COLO829 (cell line): ENCODE measurements at places on chromosomes 11 and 22.

DNA sequence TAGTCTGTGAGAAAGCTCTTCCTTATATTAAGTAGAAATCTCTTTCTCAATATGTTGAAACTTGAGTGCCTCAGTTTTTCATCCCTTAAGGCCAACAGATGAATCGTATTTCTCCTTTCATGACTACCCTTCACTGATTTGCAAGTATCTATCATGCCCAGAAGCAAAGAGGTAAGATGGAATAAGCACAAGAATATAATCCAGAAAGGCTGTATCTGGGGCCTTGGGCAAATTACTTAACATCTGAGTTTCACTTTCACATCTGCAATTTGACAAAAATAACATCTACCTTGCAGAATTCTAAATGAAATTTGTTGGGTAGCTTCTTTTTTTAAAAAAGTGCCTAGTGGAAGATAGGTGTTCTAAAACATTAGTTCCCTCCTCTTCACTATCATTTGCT is 552.4 kb upstream of the ANO5 start:
- no peak for DNase-seq

- no peak for DNase-seq
These were observed 729 bp upstream of the CHKB start for GRCh38 chr22:50583294-50583861.

- DNase-seq, result no peak
These were observed 10.5 kb downstream of the GRK2 start for GRCh38 chr11:67276781-67277230.

- DNase-seq, result no peak
These were observed 37.2 kb upstream of the NAV2 start for GRCh38 chr11:19675397-19675796.

- no peak for DNase-seq
These were observed 11.6 kb downstream of the PANX1 start for GRCh38 chr11:94140154-94140655.

- no peak for DNase-seq
These were observed 61.9 kb downstream of the MTNR1B start for GRCh38 chr11:93031386-93031785.

GRCh38 chr11:116207019-116207418 is 565.8 kb downstream of the BUD13 start:
- DNase-seq, result no peak

DNA sequence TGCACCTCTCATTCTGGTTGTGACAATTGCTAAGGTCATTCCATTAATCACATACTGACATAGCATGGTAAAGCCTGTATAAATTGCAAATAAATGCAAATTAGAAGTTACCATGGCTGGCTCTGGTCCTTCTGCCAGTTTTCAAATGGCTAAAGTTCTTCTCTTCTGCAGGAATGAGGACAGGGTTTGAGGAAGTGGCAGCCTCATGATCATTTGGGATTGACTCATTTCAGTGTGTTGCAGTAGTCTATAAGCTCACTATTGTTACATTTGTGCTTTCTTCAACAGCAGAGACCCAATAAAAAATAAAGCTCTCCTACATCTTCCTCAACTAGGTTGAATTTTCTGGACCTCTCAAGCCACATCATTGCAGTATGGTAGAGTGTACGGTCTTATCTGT is 60.3 kb downstream of the NECTIN1 start:
- no peak for DNase-seq

DNA sequence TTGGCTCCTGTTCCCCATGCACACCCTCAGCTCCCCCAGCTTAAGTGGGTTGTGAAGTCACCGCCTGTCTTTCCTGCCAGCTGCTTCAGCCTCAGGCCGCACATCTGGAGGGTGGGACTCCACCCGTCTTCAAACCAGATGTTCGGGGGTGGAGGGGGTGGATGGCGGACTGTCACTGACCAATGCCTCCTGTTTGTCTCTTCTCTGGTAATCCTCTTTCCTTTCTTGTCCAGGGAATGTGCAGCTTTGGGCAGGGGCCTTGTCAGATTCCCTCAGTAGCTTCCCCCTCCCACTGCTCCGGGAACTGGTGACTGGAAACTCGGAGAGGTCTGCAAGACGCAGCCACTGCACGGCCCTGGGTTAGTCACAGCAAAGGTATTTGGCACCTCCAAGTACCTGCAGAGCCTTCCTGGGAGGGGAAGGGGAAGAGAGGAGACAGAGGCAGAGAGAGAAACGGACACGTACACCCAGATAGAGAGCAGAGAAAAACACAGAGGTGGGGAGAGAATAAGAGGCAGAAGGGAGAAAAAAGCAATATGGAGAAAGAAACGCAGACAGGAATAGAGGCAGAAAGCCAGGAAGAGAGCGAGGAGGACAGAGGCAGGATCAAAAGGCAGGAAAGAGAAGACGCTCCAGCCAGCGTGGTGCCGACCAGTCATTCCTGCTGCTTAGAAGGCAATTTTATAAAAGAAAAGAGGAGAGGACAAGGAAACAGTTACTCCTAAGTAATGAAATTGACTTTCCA is 56.1 kb upstream of the TIMP3 start:
- DNase-seq, result no peak

DNA sequence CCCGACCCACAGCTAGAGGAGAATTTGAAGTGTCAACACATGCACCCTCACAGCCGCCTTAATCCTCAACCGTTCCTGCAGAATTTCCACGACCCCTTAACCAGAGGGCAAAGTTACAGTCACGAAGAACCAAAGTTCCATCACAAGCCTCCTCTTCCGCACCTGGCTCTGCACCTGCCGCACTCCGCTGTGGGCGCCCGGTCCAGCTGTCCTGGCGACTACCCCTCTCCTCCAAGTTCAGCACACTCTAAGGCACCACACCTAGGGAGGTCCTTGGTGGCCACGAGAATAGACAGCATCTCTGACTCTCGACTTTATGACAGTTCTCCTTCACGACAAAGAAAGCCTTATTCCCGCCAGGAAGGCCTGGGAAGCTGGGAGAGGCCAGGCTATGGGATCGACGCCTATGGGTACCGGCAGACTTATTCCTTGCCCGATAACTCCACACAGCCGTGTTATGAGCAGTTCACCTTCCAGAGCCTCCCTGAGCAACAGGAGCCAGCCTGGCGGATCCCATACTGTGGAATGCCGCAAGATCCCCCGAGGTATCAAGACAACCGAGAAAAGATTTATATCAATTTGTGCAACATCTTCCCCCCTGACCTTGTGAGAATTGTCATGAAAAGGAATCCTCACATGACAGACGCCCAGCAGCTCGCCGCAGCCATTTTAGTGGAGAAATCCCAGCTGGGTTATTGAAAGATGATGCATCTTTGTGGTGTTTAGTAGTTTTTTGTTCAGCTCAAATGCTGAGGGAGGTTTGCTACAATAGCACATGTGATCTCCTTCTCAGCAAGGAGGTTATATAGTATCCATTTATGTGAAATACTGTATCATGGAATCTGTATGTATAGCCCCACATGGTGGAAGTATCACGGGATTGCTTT is 72.1 kb downstream of the ZC3H12C start:
- DNase-seq, result no peak

GRCh38 chr22:46979506-46979905 is 217.1 kb downstream of the TBC1D22A start:
- DNase-seq, result no peak

DNA sequence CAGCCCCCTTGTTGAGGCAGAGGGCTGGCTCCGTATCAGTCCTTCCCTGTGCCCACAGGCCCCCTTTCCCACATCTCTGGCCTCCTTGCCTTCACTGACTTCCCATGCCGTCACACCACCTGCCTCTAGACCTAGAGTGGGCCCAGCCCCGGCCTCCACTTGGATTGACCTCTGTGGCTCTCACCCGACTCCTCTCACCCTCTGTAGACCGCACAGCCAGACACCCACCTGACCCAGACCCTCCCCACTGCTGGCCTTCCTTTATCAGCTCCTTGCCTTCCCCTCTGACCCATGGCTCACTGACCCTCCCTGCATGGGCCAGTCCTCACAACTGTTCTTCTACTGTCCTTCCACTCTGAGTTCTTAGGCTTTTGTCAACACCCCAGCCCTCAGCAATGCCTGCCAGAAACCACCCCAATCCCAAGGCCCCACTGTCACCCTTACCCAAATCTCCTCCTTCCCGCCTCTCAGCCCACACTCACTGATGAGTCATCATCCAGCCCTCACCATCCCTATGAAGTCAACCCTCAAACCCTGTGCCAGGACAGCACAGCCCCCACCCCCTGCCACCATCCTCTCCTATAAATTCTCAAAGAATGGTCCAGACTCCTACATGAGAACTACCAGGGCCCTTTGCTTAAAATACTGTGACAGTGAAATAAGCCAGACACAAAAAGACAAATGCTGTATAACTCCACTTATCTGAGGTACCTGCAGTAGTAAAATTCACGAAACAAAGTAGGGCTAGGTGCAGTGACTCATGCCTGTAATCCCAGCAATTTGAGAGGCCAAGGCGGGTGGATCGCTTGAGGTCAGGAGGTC is 53.4 kb downstream of the SCGB1A1 start:
- DNase-seq, result no peak

DNA sequence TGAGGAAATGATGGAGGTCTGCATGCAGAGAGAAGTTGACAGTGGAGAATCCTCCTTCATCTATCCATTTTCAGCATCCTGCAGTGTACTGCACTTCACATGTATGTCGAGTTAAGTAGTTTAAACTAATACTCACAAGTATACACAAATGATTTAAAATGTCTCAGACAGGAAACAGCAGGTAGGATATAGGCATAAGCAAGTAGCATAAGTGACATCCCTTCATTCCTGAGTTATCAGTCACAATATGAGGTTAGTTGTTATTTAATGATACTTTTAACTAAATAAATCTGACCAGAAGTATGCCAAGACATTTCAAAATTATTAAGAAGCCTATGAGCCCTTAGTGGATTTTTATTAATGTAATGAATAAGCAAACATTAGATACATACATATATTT is 37.4 kb downstream of the MTMR2 start:
- no peak for DNase-seq

DNA sequence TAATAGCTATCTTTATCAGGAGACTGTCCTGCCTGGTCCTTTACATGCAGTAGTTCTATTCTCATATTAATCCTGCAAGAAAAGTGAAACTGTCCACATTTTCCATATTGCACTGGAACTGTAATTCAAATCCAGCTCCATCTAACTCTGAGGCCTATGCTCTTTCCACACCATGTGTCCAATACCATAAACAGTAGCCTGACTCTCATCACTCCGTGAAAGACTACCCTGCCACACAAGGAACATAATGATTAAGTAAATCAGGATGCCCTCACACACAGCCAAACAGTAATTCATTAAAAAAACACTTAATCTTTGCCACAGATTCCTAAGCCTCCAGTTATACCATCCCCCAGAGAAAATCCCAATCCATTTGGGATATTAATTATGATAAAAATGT is 285.3 kb upstream of the PITPNB start:
- DNase-seq, result no peak

DNA sequence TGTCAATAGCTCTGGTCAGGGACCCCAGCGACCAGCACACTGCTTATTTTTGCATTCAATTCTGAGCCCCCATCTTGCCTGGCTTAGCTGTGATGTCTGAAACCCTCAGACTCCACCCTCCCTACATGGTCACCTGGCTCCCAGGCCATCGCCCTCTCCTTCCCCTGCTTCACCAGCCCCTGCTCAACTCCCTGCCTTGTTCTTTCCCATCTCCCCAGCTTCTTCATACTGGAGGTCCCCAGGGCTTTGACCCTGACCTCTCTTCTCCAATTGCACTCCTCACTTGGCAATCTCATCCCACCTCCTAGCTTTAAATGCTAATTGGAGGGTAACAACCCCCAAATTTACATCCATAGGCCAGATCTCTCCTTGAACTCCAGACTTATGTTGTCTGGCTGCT is 84.3 kb upstream of the GNAZ start:
- DNase-seq, result no peak

- DNase-seq, result no peak
These were observed 30.8 kb downstream of the EP300 start for GRCh38 chr22:41123151-41123550.

DNA sequence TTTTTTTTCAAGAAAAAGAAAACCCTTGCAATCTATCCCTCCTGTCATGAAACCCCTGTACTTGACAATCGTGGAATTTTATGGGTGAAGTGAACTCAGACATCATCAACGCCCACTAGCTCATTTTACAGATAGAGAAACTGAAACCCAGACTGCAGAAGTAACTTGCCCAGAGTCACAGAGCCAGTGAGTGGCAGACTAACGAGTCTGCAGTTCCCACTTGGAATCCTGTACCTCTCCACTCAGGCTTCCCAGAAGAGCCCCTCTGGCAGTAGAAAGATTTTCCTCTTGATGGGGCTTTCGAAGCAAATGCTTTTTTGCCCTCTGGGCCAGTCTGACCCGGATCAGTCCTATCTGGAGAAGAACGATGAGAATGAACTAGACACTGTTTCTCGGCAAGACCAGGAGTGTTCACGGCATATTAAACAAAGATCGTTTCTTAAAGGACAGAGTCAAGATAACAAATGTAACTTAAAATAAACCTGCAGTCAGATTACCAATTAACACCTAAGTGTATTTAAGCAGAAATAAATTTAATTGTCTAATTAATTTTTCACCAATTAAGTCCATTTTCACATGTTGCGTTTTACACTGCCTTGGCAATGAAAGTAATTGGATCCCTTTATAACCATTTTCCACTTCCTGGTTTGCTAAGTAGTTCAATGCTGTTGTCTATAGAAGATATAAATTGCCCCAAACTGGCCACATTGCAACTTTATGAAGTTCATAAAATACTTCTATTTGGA is 61.3 kb upstream of the CREB3L1 start:
- DNase-seq, result no peak

- no peak for DNase-seq
These were observed 304.2 kb downstream of the DYNC2H1 start for GRCh38 chr11:103413266-103413888.

GRCh38 chr22:45970705-45971407 is 6.1 kb downstream of the WNT7B start:
- no peak for DNase-seq

DNA sequence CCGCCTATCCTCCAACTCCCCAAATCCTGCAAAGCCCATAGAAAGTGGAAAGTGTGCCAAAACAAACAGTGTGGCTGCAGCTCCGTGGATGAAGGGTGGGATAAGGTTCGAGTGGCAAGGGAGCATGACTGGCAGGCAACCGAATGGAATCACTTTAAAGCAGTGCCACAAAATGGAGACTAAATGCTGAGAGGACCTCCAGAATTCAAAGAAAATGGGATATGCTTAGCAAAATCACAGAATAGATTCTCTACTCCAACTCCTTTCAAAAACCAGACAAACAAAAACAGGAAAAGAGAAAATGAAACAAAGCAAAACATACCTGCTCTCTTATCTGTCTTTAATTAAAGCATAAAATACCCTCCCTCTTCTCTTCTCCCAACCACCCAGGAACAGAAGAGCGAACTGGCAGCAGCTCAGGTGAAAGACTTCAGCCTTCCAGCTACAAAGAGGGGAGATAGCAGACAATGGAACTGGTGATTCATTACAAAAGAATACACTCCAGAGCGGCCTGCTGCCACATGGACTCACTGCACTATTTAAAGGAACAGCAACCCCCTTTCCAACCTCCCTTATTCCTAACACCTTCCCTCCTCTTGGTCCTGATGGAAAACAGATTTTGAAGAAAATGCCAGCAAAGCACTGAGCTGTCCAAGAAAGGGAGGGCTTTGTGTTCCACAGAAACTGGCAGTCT is 118.5 kb downstream of the APOL5 start:
- peak; percentile 77 for DNase-seq

GRCh38 chr11:107702723-107703122 is 9.1 kb downstream of the SLN start:
- no peak for DNase-seq

- no peak for DNase-seq
These were observed 10.4 kb downstream of the TNKS1BP1 start for GRCh38 chr11:57314221-57314973.
